ENCODE measurements at places on chromosomes 6 and 20.

DNA sequence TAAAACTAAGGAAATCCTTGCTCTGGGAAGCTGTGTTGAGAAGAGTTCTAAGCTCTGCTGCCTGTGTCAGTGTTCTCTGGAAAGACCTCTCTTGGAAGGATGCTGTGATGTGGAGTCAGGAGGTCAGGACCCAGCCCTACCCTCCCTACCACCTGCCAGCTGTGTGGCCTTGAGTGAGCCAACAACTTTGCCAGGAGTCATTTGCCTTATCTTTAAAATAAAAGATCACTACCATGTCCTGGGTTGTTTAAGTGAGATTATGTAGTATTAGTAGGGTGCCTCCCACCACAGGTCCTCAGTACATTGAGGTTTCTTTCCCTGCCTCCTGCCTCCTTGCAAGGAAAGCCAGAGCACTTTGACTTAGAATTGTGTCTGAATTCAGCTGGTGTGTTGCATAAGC, 64.9 kb downstream of the FOXO3 start:
- no peak for DNase-seq

DNA sequence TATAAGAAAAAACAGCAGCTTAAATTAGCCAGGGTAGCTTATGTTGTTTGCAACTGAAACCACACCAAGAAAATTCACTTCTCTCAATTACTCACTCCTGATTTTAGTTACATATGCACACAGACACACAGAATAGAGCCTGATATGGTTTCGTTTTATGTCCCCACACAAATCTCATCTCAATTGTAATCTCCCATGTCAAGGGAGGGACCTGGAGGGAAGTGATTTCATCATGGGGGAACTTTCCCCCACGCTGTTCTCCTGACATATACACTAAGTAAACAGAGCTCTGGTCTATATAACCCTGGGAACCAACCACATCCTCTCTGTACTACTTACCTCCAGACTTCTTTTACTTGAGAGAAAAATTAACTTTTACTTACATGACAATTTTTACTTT, 9.8 kb downstream of the OR12D1 start:
- DNase-seq: no peak

DNA sequence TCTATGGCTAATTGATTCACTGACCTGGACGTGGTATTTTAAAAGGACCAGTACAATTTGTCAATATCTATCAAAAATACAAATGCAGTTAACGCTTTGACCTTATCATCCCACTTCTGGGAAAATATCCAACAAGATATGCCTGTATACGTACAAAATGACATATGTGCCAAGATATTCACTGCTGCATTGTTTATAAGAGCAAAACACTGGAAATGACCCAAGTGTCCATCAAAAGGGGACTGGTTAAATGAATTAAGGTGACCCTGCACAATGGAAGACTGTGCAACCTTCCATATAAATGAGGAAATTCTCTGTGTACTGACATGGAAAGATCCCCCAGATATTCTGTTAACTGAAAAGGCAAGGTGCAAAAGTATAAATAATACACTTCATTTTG, 13.9 kb downstream of the TRAM2 start:
- no peak for DNase-seq

DNA sequence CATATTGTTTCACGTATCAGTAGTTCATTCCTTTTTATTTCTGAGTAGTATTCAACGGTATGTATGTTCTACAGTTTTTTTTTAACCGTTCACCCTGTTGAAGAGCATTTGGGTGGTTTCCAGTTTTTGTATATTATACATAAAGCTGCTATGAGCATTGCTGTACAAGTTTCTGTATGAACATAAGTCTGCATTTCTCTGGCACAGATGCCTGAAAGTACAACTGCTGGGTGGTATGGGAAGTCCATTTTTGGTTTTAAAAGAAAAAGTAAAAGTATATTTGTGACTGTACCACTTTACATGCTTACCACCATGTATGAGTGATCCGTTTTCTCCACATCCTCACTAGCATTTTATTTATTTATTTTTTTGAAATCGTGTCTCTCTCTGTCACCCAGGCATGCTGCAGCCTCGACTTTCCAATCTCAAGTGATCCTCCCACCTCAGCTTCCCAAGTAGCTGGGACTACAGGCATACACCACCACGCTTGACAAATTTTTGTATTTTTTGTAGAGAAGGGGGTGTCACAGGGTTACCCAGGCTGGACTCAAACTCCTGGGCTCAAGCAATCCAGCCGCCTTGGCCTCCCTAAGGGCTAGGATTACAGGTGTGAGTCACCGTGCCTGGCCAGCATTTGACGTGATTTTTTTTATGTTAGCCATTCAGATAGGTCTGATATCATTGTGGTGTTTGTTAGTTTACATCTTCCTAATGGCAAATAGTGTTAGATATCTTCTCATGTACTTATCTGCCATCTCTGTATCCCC, 11.0 kb upstream of the SIM1 start:
- no peak for DNase-seq

GRCh38 chr6:85405175-85405852, 44.6 kb upstream of the NT5E start:
- DNase-seq: no peak

DNA sequence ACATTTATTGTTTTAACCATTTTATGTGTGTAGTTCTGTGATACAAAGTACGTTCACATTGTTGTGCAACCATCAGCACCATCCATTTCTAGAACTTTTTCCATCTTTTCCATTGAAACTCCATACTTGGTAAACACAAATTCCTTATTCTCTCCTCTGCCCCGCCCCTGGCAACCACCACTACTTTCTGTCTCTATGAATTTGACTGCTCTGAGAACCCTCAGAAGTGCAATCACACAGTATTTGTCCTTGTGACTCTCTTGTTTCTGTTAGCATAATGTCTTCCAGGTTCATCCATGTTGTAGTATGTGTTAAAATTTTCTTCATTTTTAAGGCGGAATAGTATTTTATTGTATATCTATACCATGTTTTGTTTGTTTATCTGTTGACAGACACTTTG, 56.9 kb downstream of the DHX35 start:
- no peak for DNase-seq

DNA sequence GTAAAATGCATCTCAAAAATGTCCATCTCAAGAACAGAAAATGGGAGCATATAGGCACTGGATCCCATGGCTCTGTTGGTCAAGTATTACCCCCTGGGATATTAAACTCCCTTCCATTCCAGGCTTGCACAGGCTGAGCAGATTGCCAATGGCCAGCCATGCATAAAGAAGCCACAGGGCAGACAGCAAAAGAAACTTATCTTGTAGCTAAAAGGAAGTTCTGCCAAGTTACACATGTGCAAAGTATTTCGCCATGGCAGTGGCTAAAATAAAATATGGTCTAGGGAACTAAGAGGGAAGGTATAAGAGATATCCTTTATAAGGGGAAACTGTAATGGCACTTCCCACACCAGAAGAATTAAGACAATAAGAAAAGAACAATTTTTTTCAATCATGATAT, 415.6 kb upstream of the BTBD3 start:
- DNase-seq: no peak

- DNase-seq: no peak
Measured at GRCh38 chr20:61816606-61817460, 248.8 kb downstream of the TAF4 start.

DNA sequence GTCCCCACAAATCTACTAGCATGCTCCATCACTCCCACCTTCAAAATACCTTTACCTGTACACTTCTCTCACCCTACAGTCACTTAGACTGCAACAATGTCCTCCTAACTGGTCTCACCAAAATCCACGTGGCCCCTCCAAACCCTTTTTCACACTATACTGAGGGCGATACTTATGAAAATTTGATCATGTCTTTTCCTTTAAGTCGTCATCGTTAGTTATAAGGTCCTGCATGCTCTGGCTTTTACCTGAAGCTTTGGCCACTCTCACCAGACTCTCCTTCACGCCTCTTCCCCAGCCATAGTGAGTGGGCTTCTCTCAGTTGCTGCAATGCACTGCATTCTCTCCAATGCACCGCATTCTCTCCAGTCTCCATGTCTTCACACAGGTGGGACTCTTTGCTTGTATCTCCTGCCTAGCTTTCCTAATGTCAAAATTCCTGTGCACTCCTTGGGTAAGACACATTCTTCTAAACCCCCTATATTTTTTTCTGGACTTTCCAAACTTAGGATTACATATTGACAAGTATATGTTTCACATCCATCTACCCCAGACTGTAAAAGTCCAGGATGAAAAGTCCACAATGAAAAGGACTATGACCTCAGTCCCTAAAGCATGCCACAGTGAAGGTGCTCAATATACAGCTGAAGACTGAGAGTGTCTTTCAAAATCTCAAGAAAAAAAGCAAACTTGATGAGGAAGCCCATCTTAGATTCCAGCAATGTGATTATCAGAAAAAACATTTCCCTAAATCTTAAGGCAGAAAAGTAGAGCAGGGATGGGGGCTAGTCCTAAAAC, 24.7 kb downstream of the PTPRK start:
- no peak for DNase-seq

DNA sequence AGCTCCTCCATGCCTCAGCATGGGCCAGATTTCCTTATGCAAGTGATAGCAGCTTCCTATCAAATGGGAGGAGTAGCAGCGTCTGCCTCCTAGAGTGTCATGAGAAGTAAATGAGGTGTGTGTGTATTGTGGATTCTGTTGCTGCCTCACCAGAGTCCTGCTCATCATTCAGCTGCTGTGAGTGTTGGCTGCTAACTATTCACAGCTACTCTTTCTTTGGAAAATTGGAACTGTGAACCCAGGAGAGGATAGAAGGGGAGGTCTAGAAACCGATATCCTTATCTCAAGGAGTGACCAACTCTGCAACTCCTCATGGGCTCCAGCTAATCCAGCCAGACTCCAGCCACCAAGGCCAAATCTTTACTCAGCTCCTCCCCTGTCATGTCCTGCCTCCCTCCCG, 63.3 kb downstream of the TOX2 start:
- DNase-seq: no peak

DNA sequence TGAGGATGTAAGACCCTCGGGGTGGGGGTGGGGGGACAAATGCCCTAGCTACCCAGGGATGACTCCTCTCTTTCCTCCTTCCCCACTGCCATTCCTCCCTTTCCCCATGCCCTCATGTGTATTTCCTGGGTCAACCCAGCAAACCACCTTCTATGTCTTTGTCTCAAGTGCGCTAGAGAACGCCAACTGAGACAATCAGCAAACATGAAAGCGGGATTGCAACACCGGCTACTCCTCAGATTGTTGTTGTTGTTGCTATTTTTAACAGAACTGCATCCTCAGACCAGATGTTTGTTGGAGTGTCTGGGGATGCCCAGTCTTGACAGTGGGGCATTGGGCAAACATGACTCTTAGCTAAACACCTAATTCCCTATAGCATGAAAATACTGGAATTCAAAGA, 39.3 kb upstream of the HIVEP1 start:
- DNase-seq: no peak

GRCh38 chr6:135222623-135223022, 41.5 kb downstream of the MYB start:
- no peak for DNase-seq

GRCh38 chr6:127206531-127207095, 60.1 kb upstream of the RNF146 start:
- no peak for DNase-seq

DNA sequence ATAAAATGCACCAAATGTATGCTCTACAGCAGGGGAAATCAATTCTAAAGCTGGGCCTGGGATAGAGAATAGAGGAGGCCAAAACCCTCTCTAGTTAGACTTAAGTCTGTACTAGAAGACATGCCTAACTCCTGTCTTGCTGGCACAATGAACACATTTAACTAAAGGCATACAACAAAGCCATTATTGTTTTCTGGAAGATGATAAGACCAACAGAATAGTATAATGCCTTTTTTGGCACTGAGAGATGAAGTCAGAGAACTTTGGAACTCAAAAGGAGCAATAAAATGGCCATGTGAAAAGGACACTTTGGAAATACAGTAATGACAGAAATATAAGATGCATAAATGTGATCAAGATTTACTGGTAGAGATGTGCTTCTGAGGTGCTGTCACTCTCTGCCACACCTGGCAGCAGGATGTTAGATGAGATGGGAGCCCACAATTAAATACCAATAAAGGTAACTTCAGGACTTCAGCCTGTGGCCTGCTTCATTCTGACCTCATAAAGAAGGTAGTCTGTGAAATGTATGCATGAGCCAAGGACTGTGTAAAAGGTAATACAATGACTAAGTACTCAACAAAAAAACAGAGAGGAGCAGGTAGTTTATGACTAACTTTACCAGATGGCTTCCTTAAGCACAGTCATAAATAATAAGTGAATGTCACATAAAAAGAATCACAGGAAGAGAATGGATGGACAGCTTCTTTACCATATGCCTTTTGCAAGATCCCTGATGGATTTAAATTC, 333.4 kb downstream of the BCKDHB start:
- DNase-seq: no peak

DNA sequence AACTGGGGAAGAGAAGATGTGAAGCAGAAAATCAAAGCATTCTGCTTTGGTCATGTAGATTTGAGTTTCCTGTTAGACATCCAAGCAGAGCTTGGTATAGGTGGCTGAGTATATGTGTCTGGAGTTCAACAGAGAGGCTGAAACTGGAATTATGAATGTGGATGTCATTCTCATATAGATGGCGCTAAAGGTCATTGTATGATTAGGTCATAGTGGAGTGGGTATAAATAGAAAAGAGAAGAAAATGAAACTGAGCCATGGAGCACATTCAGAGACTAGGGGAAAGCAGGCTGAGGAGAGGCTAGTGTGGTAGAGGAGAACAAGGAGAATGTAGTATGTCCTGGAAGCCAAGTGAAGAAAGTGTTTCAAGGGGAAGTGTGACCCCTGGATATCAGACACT, 295.6 kb upstream of the PLN start:
- DNase-seq: no peak

DNA sequence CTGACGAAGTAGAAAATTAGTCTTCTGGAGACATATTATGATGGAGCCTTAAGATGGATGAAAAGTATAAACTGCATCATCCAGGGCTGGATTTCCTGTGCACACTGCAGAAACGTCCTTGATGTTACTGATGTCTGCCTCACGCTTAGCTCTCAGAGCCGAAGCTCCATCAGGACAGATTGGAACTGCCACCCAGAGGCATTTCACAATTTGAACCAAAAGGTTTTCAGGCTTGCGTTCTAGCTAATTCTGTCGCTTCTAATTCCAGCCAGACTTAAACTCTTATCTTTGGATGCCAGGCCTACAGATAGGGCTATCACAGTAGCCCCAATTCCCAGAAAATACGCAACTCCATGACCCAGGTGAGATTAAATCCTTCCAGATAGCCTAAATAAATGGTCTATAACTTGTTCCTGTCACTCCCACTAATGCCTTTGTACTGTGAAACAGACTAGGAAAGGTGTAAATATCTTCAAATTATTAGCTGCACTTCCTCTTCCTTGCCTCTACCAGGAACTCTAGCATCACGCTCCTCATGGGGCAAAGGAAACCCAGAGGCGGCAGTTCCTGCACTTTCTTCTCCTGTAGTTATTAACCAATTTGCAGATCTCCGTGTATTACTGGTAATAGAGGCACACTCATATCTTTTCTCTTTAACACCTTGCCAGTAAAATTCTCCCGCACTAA, 634.6 kb downstream of the PRKN start:
- DNase-seq: no peak

GRCh38 chr20:57773059-57773815, 63.4 kb upstream of the PMEPA1 start:
- DNase-seq: no peak

Data from CD4-positive, alpha-beta T cell treated with Interleukin-10 for 1 hour (primary cell).